ENCODE measurements at places on chromosomes 3 and 15. TPM values are rescaled to one million over a fixed set of nuclear protein-coding genes. Genes with fewer than 3 reads are reported as not detected.

GRCh38 chr3:335240-335639, 138.7 kb downstream of the CHL1 start:
- H3K4me1 ChIP-seq, result no peaks in the 10 kb centered on the region
- H3K36me3 ChIP-seq, result no peaks in the 10 kb centered on the region
- no peaks in the 10 kb centered on the region for H3K27me3 ChIP-seq
- no peak overlapping the region for H3K4me3 ChIP-seq

- DNase-seq, result no peak
- H3K27me3 ChIP-seq, result no peaks in the 10 kb centered on the region
- H3K27ac ChIP-seq, result no peak overlapping the region
- peaks cover 23% of the 10 kb centered on the region for H3K4me1 ChIP-seq
These were observed 74.1 kb downstream of the CHL1 start for GRCh38 chr3:270688-271087.

DNA sequence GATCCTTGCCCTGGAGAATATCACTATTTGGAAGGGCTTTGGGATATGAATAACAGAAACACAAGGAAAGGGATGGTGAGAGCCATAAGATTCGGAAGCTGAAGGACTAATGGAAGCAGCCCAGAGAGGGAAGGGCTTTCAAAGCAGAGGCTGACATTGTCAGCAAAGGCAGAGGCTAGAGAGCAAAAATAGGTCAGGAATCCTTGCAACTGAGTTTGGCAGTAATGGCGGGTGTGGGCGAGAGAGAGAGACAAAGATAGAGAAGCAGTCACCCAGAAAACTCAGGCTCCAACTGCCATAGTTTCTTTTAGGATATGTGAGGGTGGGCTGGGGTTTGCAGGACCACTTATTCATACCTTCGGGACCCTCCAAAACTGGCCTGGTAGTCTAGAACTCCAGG, 248.6 kb downstream of the OPA1 start:
- peaks cover 33% of the 10 kb centered on the region for H3K27me3 ChIP-seq
- no peaks in the 10 kb centered on the region for H3K4me1 ChIP-seq
- H3K27ac ChIP-seq, result no peak overlapping the region
- no peaks in the 10 kb centered on the region for H3K36me3 ChIP-seq
- H3K4me3 ChIP-seq, result no peak overlapping the region

GRCh38 chr3:13017361-13018042, 55.7 kb downstream of the IQSEC1 start:
- H3K27me3 ChIP-seq, result no peaks in the 10 kb centered on the region
- no peaks in the 10 kb centered on the region for H3K36me3 ChIP-seq
- peak overlapping the region; percentile 96 for H3K27ac ChIP-seq
- peaks cover 43% of the 10 kb centered on the region for H3K4me1 ChIP-seq
- H3K4me3 ChIP-seq, result peak overlapping the region; percentile 91

- peak overlapping the region; percentile 100 for H3K27ac ChIP-seq
- peak; percentile 57 for DNase-seq
- H3K4me1 ChIP-seq, result peaks cover 71% of the 10 kb centered on the region
- no peaks in the 10 kb centered on the region for H3K27me3 ChIP-seq
These were observed 121.9 kb upstream of the ARHGEF3 start for GRCh38 chr3:56923526-56924224.

DNA sequence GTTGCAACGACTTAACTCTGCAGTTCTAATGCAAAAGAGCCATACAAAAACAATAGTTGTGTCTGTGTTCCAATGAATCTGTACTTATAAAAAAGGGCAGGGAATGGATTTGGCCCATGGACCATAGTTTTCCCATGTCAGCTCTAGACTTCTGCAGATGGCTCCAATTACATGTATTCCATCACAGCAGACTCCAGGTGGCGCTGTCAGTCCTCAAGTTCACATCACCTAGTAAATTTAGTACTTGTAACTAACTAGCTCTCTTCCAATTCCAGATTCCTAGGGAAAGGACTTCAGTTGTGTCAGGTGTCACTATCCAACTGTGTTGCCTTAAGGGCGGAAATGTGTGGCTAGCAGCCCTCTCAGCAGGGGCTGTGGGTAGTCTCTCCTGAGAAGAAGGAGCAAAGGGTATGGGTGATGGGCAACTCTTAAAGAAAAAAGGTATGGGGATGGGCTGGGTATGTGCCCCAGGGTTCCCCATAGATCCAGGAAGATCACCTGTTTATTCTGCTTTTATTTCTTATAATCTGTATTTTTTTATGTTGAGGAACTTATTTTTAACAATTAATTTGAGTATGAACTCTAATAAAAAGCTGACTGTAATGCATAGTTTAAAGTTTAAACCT, 36.2 kb downstream of the BBS4 start:
- H3K27ac ChIP-seq, result no peak overlapping the region
- H3K4me3 ChIP-seq, result no peak overlapping the region
- no peaks in the 10 kb centered on the region for H3K27me3 ChIP-seq
- DNase-seq, result peak; percentile 54
- H3K4me1 ChIP-seq, result no peaks in the 10 kb centered on the region

GRCh38 chr3:111610189-111610588, 15.0 kb upstream of the ZBED2 start:
- H3K4me1 ChIP-seq, result peaks cover 62% of the 10 kb centered on the region
- peaks cover 18% of the 10 kb centered on the region for H3K36me3 ChIP-seq
- H3K27ac ChIP-seq, result peak overlapping the region; percentile 76
- H3K27me3 ChIP-seq, result no peaks in the 10 kb centered on the region

GRCh38 chr3:177460047-177460446, 262.8 kb upstream of the TBL1XR1 start:
- no peaks in the 10 kb centered on the region for H3K4me1 ChIP-seq
- H3K4me3 ChIP-seq, result no peak overlapping the region
- no peaks in the 10 kb centered on the region for H3K36me3 ChIP-seq
- DNase-seq, result no peak

GRCh38 chr15:64037116-64037515, 9.2 kb downstream of the DAPK2 start:
- H3K27ac ChIP-seq, result no peak overlapping the region
- H3K27me3 ChIP-seq, result no peaks in the 10 kb centered on the region
- no peak for DNase-seq
- no peaks in the 10 kb centered on the region for H3K36me3 ChIP-seq

DNA sequence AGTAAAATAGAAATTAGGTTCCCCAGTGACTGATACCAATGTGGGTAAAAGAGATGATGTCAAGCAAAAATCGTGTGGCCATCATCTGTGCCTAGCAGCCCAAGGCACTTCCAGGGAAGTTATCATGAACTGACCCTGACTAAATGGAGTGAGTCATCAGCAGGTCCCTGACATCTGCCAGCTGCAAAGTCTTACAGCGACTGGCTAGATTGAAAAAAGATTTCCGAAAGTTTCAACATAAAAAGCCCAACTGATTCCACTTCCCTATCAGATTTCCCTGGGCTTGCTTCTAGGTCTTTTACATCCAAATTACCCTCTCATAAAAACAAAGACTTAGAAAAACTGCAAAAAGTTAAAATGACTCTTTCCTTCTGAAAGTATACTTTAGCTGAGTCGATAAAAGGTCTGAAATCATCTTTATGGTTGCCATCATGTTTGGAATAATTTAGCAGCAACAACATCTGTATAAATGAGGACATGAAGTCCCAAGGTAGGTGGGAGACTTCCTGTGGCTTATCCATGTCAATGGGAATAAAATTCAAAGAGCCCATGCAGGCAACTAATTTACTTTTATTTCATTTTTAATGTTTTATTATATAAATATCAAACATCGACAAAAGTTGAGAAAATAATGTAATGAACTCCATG, 342.8 kb downstream of the ERC2 start:
- H3K36me3 ChIP-seq, result no peaks in the 10 kb centered on the region
- H3K27ac ChIP-seq, result no peak overlapping the region
- peaks cover 7% of the 10 kb centered on the region for H3K27me3 ChIP-seq
- H3K4me3 ChIP-seq, result no peak overlapping the region
- DNase-seq, result no peak

DNA sequence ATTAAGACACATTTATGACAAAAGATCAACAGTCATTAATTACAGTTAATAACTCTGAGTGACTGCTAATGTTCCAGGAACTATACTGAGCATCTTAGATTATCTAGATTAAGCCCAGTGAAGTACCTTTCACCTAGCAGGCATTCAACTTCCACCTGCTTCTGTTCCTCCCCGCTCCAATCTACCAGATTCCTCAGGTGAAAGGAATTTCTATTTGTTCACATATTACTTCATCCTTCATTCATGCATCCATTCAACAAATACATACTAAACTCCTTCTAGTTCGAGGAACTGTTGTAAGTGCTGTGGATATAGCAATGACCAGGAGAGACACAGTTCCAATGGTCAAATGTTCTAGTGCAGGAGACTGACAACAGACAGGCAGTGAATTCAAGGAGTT, 139.3 kb downstream of the FILIP1L start:
- H3K27me3 ChIP-seq, result no peaks in the 10 kb centered on the region
- no peak overlapping the region for H3K4me3 ChIP-seq
- no peak for DNase-seq
- peaks cover 14% of the 10 kb centered on the region for H3K36me3 ChIP-seq
- H3K27ac ChIP-seq, result no peak overlapping the region
- peaks cover 4% of the 10 kb centered on the region for H3K4me1 ChIP-seq

GRCh38 chr3:19348941-19349564, 200.7 kb downstream of the KCNH8 start:
- H3K27ac ChIP-seq, result no peak overlapping the region
- H3K27me3 ChIP-seq, result no peaks in the 10 kb centered on the region
- no peaks in the 10 kb centered on the region for H3K4me1 ChIP-seq
- no peak overlapping the region for H3K4me3 ChIP-seq

- peak overlapping the region; percentile 84 for H3K4me3 ChIP-seq
- H3K36me3 ChIP-seq, result peaks cover 3% of the 10 kb centered on the region
- H3K27me3 ChIP-seq, result no peaks in the 10 kb centered on the region
- peaks cover 86% of the 10 kb centered on the region for H3K4me1 ChIP-seq
These were observed 146.9 kb downstream of the KLF13 start for GRCh38 chr15:31473385-31474058.

DNA sequence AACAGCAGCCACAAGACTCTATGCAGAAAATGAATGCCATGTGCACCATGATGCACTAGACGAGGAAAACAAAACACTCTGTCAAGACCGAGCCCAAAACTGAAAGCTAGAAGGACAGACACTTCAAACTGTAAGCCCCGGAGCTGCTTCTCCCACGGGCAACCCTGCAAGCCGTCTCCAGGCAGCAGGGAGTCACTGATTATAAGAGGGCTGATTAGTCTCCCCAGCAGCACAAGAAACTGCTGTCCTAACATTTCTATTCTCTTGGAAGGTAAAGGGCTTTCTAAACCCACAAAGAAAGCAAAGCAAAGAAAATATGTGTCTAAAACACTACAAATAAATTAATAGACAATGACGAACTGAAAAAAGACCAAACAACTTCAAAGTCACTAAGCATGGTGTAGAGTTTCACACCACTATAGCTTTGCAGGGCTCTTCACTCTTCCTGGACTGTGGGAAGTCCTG, 15.5 kb downstream of the TBC1D2B start:
- H3K4me1 ChIP-seq, result peaks cover 47% of the 10 kb centered on the region
- H3K27me3 ChIP-seq, result no peaks in the 10 kb centered on the region

GRCh38 chr15:50247819-50248655, 17.5 kb downstream of the HDC start:
- no peaks in the 10 kb centered on the region for H3K36me3 ChIP-seq
- H3K4me1 ChIP-seq, result peaks cover 6% of the 10 kb centered on the region
- DNase-seq, result peak; percentile 1
- H3K4me3 ChIP-seq, result peak overlapping the region; percentile 63

DNA sequence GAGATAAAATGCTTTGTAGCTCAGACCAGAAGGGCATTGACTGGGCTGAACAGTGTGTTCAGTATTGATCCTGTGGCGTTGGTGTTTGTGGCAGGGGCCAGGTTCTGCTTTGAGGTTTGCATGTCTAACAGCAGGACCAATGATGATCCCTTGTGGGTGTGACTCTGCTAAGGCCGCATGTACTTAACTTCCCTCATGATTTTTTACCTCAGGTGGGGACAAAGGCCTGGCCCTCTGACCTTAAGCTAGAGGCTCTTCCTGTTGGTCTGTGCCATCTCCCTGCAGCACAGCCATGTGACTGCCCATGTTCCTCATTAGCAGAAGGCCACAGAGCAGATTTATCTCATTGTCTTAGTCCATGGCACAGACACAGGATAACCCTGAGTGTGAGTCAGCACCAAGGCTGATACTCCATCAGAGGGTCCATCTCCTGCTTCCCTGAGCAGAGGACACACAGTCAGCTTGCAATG, 34.3 kb upstream of the BSN start:
- H3K27ac ChIP-seq, result no peak overlapping the region
- no peak overlapping the region for H3K4me3 ChIP-seq
- peaks cover 57% of the 10 kb centered on the region for H3K36me3 ChIP-seq
- H3K27me3 ChIP-seq, result no peaks in the 10 kb centered on the region
- DNase-seq, result no peak

DNA sequence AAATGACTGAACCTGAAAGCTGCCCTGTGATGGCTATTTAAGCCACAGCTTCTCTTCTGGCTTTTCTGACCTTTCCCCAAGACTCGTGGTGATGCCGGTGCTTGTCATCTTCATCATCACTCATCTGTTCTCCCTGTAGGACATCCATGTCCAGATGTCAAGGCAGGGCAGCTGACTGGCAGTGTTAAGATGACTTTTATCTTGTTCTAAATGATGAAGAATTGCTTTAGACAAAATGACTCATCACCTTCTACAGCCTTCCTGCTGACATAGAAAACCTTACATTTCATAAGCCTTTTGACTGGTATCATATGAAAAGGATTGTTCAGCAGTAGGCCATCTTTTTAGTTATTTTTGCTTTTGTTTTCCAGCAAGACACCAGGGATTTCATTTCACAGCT, 67.0 kb upstream of the GPR149 start:
- no peak overlapping the region for H3K4me3 ChIP-seq
- H3K27ac ChIP-seq, result no peak overlapping the region
- DNase-seq, result no peak
- H3K27me3 ChIP-seq, result no peaks in the 10 kb centered on the region

- peaks cover 39% of the 10 kb centered on the region for H3K4me1 ChIP-seq
- H3K4me3 ChIP-seq, result peak overlapping the region; percentile 9
- no peak for DNase-seq
- peaks cover 3% of the 10 kb centered on the region for H3K27me3 ChIP-seq
These were observed 7.7 kb downstream of the CCR9 start for GRCh38 chr3:45894015-45894414.

DNA sequence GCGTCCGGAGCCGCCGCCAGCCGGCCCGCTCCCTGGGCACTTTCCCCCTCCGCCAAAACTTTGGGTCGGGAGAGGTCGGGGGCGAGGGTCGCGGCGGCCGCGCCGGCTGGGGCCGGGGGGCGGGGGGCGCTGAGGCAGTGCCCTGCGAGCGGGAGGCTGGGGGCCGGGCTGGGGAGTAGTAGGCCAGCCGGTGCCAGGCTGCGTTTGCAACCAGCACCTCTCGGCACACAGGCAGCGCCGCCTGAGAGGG, 452 bp downstream of the BBX start:
- peak overlapping the region; percentile 98 for H3K4me3 ChIP-seq
- H3K27me3 ChIP-seq, result no peaks in the 10 kb centered on the region
- DNase-seq, result peak; percentile 52
- H3K4me1 ChIP-seq, result peaks cover 35% of the 10 kb centered on the region
- H3K27ac ChIP-seq, result no peak overlapping the region

STAB1 gene
- polyA plus RNA-seq, result not detected

TMC3 gene
- polyA plus RNA-seq, result not detected

SEC62 gene
- 170 TPM for polyA plus RNA-seq

SERPINI1 gene
- 7.1 TPM for polyA plus RNA-seq

Data from naive thymus-derived CD8-positive, alpha-beta T cell (primary cell).